ENCODE measurements at places on chromosomes 3 and 15.

GRCh38 chr3:99836681-99837080 lies 19.0 kb downstream of the CMSS1 start:
- no peak for DNase-seq

- no peak for DNase-seq
These were observed 388.0 kb upstream of the WNT5A start for GRCh38 chr3:55875113-55875512.

GRCh38 chr15:92904722-92905571 lies 4.8 kb downstream of the CHD2 start:
- no peak for DNase-seq

DNA sequence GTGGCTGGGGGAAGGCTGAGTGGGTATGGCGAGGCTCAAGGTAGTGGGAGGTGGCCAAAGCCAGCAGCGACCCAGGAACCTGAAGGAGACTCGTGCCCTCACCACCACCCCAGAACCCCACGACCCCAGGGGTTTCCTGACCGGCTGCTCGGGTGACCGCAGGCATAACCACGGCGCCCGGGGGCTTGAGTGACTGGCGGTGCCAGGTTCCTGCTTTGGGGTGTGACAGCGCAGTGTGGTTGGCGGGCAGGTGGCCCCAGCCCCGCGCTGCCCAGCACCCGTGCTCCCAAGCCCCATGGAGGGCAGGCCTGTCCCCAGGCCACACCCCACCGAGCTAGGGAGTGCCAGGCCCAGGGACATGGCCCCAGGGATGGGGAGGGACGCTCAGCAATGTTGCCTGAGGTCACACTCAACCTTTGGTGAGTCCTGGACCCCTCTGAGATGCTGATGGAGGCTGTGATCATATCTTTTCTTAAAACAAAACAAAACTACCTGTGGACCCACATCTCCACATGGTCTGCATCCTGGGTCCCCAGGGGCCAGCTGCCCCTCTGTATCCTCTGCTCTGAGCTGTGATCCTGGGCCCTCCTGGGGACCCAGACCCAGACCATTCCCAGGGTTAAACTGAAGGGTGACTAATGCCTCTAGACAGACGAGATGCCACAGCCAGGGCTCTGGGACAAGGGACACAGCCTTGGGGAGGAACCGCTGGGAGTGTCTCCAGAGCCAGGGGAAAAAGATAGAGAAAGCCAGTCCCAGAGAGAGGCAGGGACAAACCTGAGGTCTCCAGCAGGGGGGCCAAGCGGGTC lies 13.0 kb downstream of the DNAJB8 start:
- no peak for DNase-seq

GRCh38 chr3:185767002-185767688 lies 57.7 kb downstream of the IGF2BP2 start:
- no peak for DNase-seq

GRCh38 chr15:25932696-25933095 lies 69.6 kb upstream of the ATP10A start:
- no peak for DNase-seq

DNA sequence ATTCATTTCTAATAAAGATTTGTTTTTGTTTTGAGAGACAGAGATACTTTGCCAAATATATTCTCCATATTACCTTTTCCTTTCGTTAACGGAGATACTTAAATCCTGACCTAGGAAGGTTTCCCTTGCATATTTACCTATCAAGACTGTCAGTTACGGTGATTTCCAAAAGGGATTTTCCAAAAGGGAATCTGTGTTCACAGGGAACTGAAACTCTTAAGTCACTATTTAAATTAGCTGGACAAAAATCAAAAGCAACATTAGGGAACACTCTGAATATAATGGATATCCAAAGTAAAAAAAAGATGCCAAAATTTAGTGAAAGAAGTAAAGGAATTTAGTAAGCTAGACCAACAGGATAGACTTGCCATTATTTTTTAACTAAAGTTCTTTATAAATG lies 576 bp downstream of the LRRFIP2 start:
- no peak for DNase-seq

DNA sequence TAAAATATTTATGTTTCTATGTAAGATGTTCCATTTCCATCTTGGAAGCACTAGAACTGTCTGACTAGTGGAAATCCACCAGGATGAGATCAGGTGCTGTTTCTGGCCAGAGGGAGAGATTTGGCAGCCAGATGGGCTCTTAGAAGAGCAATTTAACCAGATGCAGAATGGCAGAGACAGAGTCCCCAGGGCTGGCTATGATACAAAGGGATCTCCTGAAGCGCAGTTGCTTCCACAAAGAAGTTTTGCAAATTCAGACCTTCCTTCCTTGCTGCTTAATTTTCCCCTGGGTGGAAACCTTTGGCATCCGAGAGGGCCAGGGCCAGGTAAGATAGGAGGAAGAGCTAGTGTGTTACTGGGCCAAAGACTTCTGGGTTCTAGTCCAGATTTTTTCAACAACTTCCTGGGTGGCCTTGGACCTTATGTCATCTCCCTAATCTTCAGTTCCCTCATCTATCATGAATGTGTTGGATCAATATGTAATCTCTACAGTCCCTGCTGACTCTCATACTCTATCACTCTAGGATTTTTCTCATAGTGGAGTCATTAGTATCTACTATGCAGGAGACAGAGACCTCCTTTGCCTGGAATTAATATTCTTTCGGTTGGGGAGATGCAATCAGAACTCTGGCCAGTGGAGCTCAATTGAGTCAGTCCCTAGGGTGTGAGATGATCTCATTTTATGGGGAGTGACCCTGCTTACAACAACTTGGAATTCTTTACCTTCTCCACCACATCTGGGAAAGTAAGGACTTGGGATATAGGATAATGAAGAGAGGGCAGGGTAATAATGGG lies 41.1 kb upstream of the NDUFB4 start:
- no peak for DNase-seq

- DNase-seq: no peak
These were observed 6.5 kb upstream of the CPEB1 start for GRCh38 chr15:82653483-82654168.

GRCh38 chr15:99613481-99613880 lies 47.7 kb downstream of the MEF2A start:
- no peak for DNase-seq

DNA sequence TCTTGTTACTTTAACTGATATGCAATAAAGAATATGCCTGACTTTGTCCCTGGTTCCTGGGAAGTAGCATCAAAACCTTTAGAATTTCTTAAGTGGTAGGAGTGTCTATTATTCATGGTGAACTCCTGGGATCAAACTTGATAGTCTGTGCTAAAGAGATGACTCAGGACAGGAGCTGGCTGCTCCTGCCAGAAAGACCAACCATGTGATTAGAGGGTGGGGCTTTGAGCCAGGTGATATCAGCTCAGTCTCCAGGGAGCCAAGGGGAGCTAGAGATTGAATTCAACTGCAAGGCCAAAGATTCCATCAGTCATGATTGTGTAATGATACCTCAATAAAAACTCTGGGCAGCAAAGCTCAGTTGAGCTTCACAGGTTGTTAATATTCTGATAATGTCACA lies 20.6 kb upstream of the TMC3 start:
- no peak for DNase-seq

GRCh38 chr3:4828279-4829030 lies 150.8 kb upstream of the BHLHE40 start:
- DNase-seq: peak; percentile 33

DNA sequence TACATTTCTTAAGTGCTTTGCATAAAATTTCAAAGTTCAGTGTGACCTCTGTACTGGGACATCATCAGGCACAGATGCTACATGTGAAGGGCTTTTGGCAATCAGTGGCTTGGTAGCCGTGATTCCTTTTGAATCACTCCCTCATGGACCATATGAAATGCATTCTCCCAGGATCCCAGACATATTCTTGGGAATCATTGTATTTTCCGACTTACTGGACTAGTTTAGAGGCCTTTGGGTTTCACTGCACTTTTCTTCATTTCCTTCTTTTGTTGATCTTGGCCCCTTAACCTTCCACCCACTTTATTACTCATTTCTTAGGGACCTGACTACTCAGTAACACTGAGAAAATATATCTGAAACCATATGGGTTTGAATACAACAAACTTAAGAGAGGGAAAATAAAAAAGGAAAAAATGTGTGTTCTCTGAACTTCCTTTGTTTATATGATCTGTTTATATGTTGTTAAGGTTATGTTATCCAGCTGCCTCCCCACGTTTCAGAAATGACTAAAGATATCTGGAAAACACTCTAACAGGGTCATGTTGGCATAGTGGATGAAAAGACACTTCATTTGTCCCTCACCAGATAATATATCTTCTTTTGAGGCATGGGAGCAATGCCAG lies 35.1 kb downstream of the HMG20A start:
- no peak for DNase-seq

DNA sequence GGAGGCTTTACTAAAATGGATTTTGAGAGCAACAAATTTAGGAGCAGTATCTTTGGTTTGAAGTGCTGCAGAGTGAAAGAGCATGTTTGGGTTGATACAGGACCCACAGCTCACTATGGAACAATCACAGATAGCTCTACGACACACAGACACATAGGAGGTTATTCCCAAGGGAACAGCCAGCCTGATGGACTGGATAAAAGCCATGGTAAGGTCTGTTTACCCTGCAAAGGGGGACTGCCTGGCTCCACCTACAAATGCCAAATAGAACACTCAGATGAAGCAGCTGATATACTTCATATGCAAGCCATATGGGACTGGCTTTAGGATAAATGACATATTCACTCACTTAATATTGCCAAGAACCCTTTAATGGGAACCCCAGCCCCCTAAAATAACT lies 75.4 kb downstream of the CDC25A start:
- no peak for DNase-seq

DNA sequence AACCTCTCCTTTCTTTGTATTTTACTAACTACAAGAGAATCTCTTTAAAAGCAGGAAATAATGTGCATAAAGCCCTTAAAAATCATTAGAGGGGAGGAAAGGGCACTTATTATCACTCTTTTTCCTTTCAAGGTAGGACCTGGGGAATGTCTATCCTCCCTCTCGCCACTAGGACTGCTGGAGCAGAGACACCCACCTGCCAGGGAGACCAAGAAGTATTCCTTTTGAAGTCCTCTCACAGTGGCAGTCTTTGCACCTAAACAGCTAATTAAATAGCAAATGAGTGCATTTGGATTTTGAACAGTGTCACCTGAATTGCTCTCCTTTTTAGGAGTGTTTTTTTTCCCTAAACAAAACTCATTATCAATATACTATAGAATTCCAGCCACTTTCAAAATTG lies 874.1 kb downstream of the ZPLD1 start:
- no peak for DNase-seq

GRCh38 chr15:69298697-69299441 lies at the start of gene PAQR5:
Gene PAQR5, plus strand, starts transcription at chr15:69298912. Its CDS starts 61,169 bp downstream, at chr15:69360081.
- peak; percentile 53 for DNase-seq

GRCh38 chr3:102449341-102449740 lies 14.5 kb downstream of the ZPLD1 start:
- no peak for DNase-seq

GRCh38 chr3:52313188-52313773 lies 2.8 kb upstream of the DNAH1 start:
- DNase-seq: no peak

Data from left colon (tissue), 2 donors.